ENCODE measurements at places on chromosomes 11 and 22.

GRCh38 chr11:123852321-123852720, 33.1 kb downstream of the TMEM225 start:
- no peak for DNase-seq

DNA sequence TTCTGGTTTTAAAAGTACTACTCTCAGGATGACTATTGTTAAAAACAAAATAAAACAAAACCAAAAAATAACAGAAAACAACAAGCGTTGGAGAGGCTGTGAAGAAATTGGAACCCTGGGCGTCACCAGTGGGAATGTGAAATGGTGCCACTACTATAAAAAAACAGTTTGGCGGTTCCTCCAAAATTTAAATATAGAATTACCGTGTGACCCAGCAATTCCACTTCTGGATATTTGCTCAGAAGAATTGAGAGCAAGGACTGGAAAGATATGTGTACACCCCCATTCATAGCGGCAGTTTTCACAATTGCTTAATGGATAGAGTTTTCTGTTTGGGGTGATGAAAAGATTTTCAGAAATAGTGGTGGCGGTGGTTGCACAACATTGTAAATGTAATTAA, 8.6 kb downstream of the APOA4 start:
- DNase-seq = no peak

DNA sequence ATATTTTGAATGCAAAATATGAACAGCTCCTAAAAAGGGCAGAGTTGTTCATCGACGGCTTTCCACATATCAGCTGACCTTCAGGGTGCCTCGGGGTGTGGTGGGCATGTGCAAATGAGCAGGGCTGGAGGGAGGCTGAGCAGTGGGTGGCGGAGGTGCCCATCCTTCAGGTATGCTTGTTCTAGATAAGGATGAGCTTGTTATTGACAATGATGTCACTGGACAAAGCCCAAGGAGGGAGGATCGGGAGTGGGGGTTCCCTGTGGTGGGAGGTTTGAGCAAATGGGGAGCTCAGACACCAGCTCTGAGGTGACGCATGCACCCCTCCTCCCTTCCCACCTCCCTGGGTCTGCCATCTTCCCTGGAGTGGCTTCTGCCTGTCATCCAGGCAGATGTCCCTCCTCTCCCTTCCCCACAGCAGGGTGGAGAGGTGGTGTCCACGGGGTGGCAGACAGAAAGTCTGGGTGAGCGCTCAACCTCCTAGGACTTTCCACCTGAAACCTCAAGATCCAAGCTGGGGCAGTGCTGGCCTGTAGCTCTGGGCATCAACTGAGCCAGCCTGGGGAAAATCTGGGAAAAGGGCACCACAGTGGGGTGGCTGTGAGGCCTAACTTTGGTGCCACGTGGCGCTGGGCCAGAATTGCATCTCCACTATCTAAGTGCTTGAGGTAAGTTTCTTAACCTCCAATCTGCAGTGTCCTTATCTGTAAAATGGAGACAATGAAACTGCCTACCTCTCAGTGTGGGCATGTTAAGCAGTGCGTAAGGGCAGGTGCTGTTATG, 106.3 kb upstream of the THY1 start:
- DNase-seq = no peak

GRCh38 chr22:27585141-27585540, 216.4 kb downstream of the MN1 start:
- no peak for DNase-seq

DNA sequence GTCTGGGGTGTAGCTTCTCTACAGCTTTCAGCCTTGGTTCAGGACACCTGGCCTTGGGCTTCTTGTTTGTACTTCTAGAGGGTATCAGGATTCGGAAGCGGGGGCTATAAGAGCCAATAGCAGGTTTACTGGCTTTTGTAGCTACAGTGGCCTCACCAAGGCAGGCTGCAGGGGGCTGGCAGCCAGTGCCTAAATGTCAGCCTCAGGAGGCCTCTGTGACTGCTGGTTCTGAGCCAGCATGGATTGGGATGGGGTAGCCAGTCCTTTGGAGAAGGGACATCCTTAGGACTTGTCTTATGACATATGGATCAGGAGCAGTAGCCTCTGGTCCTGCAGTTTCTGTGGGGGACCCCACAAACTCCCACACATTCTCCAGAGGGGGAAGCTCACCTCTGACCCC, 29.9 kb downstream of the EIF3F start:
- DNase-seq = no peak

- no peak for DNase-seq
Measured at GRCh38 chr11:104892723-104893511, 5.3 kb downstream of the CASP12 start.

DNA sequence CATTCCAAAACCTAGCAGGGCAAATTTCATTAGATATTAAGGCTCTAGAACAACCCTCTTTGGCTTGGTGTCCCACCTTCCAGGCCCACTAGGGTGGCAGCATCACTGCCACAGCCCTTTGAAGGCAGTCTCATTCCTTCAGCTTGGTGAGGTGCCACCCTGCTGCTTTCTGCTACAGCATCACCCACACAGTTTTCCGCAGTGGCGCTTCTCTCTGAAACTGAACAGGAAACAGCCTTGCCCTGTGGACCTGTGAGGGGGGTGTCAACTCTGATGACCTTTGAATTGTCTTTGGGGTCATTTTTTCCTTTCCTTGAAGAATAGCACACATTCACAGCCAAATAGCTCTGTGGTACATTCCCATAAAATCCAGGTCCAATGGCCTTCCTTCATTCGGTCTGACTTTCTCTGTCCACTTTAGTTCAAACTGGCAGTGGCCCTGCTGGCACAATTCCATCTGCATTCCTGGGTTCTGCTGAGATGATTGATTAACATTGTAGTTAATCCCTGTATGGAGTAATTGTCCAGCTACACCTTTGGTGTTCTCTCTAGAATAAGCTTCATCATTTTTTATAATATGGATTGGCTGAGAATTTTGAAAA, 251.9 kb upstream of the FAT3 start:
- DNase-seq = no peak

DNA sequence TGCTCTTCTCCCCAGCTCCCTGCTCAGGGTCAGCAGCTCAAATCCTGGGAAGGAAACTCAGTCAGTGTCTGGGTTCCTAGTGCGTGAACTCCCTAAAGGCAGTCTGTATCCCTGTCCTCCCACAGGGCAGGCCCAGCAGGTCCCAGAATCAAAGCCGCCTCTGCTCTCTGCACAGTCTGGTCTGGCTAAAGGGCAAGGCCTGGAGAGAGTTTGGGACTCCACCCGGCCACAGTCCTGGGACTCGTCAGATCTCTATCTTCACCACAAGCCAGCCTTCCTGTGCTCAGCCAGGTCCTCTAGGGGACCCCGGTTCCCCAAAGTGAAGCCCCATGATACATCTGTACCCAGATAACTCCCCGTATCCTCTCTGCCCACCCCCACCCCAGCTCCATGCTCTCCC, 56.2 kb upstream of the CSNK2A3 start:
- no peak for DNase-seq

DNA sequence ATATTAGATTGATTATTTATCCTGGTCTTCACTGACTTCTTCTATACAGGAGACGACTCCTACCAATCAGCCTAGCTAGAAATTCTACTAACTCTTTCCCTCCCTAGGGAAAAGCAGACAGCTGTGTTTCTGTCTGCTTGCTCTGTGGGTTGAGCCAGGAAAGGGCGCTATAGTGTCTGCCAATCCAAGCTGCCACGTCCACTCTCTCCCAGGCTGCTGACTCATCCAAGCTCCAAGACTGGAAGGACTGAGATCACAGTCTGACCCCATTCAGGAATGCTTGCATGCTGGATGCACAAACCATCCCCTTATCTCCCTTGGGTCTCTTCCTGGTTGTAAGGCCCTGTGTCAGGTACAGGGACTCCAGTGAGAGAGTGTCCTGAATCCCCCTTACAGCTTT, 955.6 kb downstream of the OPCML start:
- no peak for DNase-seq

DNA sequence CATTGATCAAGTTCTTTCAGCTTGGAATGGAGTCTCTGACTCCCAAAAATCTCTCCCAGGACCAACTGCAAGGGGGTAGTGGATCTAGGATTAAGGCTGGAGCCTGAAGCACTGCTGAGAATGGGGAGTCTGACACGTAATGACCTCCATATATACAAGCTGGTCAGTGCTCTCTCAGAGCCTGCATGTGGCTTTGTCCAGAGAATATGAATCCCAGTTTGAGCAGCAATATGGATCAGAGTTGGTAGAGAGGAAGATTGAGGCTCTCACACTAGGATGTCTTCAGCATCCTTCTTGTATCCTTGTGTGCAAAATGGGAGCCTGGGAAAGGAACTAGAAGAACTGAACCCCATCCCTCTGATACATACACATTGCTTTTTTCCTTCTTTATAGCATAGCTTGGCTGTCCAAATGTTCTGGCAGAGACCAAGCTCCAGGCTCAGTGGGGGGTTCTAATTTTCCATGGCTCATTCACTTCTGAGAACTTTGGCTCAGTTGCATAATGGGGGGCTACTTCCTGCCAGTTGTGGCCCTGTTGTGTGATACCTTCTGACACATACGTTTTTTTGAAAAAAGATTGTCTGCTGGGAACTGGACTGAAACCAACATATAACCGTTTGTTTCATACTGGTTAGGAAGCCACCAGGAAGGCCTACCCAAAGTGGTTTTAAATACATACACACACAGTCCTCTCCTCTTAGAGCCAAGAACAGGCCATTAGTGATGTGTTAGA, 138.2 kb downstream of the ETS1 start:
- no peak for DNase-seq

Data from activated T-cell treated with anti-CD3 and anti-CD28 coated beads for 4 hours (primary cell).